ENCODE measurements at places on chromosomes 1 and 21. TPM values are rescaled to one million over a fixed set of nuclear protein-coding genes. Genes with fewer than 3 reads are reported as not detected.

The ZNF683 gene
- not detected for total RNA-seq

The RIPPLY3 gene
- not detected for total RNA-seq

The NTMT2 gene
- total RNA-seq = not detected

The HLX gene
- total RNA-seq = 2.6 TPM

The BTBD8 gene
- 6.7 TPM for total RNA-seq

The DNM3 gene
- total RNA-seq = 2.0 TPM

The COL9A2 gene
- total RNA-seq = 7.1 TPM

The RAB42 gene
- total RNA-seq = 10.6 TPM

The ELAPOR1 gene
- total RNA-seq = 0.33 TPM

The C1orf21 gene
- total RNA-seq = 50.9 TPM

The NUDT4B gene
- total RNA-seq = 8.3 TPM

The CFAP107 gene
- total RNA-seq = under 0.01 TPM

The HSPB7 gene
- total RNA-seq = 3.3 TPM

The CCDC185 gene
- total RNA-seq = 0.17 TPM

The IL20 gene
- total RNA-seq = not detected

The SMAP2 gene
- 36.2 TPM for total RNA-seq

The PCSK9 gene
- total RNA-seq = 0.50 TPM

The DCST1 gene
- not detected for total RNA-seq

The A3GALT2 gene
- total RNA-seq = not detected

The CLIC6 gene
- total RNA-seq = 1.2 TPM

The ASPM gene
- 2.0 TPM for total RNA-seq

The RHD gene
- total RNA-seq = not detected

The TMEM269 gene
- 0.15 TPM for total RNA-seq

The CA6 gene
- total RNA-seq = not detected

The FTCD gene
- total RNA-seq = 1.7 TPM

The CELA3A gene
- not detected for total RNA-seq

The LRRC3 gene
- total RNA-seq = 0.66 TPM

The FCMR gene
- total RNA-seq = not detected

The FCRL1 gene
- total RNA-seq = not detected

The WNT9A gene
- 3.5 TPM for total RNA-seq

The C4BPA gene
- total RNA-seq = not detected

The AZIN2 gene
- total RNA-seq = 4.2 TPM

The NUP210L gene
- 0.15 TPM for total RNA-seq

The SRGAP2B gene
- total RNA-seq = 57.0 TPM

The NGF gene
- total RNA-seq = 10.1 TPM

The TMEM79 gene
- total RNA-seq = 1.3 TPM

The TMEM240 gene
- total RNA-seq = 5.5 TPM

The SPATA21 gene
- not detected for total RNA-seq

The GNG12 gene
- 166 TPM for total RNA-seq

The APOBEC4 gene
- not detected for total RNA-seq

The SH2D5 gene
- total RNA-seq = 4.2 TPM

The RWDD3 gene
- total RNA-seq = 20.9 TPM

The VWA1 gene
- total RNA-seq = 9.6 TPM

The BEND5 gene
- total RNA-seq = not detected

The ALPL gene
- total RNA-seq = 0.87 TPM

The BMP8B gene
- not detected for total RNA-seq

The MEGF6 gene
- 5.3 TPM for total RNA-seq

The TCP10L gene
- 0.17 TPM for total RNA-seq

The USH2A gene
- not detected for total RNA-seq

The TRNP1 gene
- total RNA-seq = 59.7 TPM

The TNFRSF8 gene
- total RNA-seq = under 0.01 TPM

The KCNE2 gene
- not detected for total RNA-seq

The AKR7A3 gene
- total RNA-seq = 1.2 TPM

The MSH4 gene
- 0.33 TPM for total RNA-seq

The CTTNBP2NL gene
- total RNA-seq = 12.6 TPM

The KLHDC8A gene
- not detected for total RNA-seq

The GOLT1A gene
- not detected for total RNA-seq

The SSU72 gene
- total RNA-seq = 84.6 TPM
